ENCODE measurements at places on chromosomes 1 and 21.
A peak's percentile ranks its signal among the peaks of the same experiment; 100 is the strongest.

GRCh38 chr1:231629132-231629531, 2.5 kb downstream of the DISC1 start:
- DNase-seq: no peak

- no peak for DNase-seq
Observed at GRCh38 chr1:244362476-244362875, 89.2 kb downstream of the ADSS2 start.

- no peak for DNase-seq
Observed at GRCh38 chr1:97680894-97681293, 239.9 kb downstream of the DPYD start.

- DNase-seq: no peak
Observed at GRCh38 chr1:236159704-236160539, 17.6 kb downstream of the GPR137B start.

DNA sequence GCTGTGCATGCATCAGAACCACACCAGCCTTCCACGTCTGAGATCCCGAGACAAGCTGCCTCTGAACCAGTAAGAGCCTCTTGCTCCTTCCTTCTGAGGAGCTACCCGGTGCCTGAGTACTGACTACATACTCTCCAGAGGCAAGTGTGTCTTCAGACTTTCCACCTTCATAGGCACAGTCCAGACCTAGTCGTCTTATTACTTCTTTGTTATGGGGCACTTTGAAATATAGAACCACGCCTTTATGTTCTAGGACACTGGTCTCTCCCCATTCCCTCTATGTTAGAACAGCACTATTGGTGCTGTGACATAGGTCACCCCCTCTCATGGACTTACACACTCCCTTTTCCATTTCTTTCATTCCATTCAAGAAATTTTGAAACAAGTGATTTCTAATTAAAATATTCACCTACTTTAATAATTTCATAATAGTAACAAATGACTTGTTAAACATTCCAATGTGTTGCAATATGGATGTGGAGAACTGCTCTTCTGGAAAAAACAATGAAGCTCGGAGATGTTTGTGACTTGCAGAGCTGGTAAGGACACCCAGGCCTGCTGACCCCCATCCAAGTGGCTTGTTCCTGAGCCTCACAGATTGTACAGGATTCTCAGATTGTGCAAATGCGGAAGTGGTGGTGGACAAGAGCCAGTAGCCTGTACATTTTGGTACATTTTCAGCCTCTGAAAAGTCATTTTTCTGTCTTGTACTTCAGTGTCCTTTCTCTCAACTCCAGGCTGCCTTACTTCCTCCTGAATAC, 76.1 kb upstream of the SIPA1L2 start:
- DNase-seq: no peak

- DNase-seq: no peak
Observed at GRCh38 chr1:167472752-167473521, 45.4 kb downstream of the CD247 start.

GRCh38 chr1:7783178-7783711, 846 bp upstream of the PER3 start:
- no peak for DNase-seq

DNA sequence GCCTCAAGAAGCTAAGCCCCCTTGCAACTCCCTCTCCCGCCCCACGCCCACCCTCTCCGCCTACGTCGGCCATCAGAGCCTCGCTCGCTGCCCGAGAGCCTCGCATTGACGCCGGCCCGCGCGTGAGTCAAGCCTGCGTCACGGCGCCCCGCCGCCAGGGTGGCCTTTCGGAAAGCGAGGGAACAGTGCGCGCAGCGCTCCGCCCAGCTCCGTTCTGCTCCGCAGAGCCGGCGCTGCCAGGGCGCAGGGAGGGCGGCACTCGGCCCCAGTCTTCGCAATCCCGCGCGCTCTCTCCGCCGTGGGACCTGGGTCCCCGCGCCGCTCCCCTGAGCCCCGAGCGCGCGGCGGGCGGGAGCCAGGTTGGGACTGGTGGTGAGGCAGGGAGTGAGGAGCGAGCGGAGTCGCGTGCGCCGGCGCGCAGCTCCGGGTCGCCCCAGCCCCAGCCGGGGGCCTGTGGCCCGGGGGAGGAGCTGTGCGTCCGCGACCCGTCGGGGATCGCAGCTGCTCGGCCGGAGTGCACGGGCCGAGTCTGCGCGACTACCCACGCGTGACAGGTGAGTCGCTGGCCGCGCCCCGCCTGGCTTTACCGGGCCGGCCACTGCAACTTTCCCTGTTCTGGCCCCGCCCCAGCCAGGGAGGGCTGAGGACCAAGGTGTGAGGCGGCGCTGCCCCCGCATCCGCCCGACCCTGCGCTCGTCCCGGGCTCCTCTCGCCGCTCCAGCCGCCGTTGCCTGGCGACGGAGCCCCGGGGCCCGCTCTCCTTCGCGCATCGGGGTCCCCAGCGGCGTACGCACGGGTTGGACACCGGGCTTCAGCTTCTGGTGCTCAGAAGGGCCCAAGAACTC, at the start of gene SLC6A17:
TSS of gene SLC6A17 (plus strand) at position 165 of the 845 bp plus-strand sequence. CDS start 16,436 bp downstream, outside the sequence.
- DNase-seq: no peak

DNA sequence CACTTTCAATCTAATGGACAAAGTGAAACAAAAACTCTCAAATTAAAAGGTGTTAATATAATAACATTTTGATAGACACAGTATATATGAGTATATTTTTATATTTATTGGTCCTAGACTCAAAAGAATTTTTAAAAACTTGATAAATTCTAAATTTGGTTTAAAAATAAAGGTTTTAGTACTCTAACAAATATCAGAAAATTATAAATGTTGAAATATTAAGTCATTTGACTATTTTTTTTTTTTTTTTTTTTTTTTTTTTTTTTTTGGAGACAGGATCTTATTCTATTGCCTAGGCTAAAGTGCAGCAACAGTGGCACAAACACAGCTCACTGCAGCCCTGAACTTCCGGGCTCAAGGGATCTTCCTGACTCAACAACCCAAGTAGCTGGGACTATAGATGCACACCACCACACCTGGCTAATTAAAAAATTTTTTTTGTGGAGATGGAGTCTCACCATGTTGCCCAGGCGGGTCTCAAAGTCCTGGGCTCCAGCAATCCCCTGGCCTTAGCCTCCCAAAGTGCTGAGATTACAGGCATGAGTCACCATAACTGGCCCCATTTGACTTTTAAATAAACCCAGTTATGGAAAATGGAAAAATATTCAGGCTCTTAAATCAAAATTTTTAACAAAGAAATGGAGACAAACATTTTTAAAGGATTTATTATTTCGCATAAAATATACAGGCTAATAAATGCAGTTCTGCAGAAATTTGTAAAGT, 60.8 kb upstream of the RBM34 start:
- no peak for DNase-seq

GRCh38 chr1:200152336-200152735, 124.8 kb downstream of the NR5A2 start:
- DNase-seq: no peak

- no peak for DNase-seq
Observed at GRCh38 chr1:150152182-150152536, 2.4 kb downstream of the PLEKHO1 start.

DNA sequence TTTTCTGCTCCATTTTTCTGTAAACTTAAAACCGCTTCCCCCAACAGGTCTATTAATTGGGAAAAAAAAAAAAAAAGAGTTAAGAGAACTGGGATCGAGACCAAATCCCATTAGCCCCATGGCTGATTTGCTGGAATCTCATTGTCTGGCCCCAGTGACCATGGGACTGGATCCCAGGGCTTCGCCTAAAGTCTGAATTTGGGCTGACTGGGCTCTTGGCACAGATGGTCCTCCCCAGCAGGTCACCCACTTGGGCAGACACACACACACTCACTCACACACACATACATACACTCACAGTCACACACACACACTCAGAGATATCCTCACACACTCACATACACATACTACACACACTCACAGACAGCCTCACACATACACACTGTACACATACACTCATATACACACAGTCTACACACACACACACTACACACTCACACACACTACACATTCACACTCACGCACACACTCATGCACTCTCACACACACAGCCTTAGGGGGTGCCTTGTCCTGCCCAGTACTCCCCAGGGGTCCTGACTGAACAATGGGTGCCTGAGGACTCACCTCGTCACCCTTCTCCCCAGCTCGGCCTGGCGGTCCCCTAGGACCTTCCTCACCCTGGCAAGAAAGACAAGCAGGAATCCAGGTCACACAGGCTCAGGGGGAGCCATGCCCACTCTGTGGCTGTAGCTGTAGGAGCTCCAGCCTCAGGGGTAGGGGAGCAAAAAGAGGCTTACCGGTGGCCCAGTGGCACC, 7.5 kb downstream of the COL9A2 start:
- DNase-seq: no peak

DNA sequence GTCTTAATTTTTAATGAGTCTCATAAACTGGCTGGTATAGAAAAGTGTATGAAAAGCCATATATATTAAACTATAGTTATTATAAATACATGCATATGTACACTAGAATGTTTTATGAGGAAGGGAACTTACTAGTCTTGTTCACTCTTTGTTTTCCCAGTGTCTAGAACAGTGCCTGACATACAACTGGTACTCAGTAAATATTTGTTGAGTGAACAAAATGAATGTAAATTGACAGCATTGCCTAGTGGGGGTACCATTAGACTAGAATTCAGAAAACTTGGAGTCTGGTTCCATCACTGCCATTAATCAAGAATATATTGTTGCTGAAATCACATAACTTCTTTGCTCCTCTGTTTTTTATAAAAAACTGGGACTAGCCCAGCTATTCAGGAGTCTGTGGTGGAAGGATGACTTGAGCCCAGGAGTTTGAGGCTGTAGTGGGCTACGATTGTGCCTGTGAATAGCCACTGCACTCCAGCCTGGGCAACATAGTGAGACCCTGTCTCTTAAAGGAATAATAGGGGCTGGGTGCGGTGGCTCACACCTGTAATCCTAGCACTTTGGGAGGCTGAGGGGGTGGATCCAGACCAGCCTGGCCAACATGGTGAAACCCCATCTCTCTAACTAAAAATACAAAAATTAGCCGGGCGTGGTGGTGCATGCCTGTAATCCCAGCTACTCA, 51.1 kb downstream of the NFIA start:
- no peak for DNase-seq

GRCh38 chr1:10509809-10510509, 35.2 kb downstream of the PEX14 start:
- DNase-seq: no peak

GRCh38 chr1:64826991-64827390, 82.1 kb downstream of the RAVER2 start:
- DNase-seq: no peak

DNA sequence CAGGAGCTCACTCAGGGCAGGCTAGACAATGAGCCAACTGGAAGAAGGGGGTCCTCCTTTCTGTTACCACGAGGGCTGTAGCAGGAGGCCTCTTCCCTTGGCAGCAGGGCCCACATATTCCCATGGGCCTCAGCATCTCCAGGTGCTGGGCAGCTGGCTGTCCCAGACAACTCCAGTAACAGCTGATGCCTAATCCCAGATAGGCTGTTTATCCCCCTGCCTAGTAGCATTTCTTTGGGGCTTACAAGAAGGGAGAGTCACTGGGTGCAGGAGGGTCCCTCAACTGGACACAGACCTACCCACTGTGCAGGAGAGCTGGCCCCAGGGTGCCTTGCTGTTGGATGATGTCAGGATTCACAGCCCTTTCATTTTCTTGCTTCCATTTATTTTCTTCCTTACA, 278.2 kb downstream of the DSCAM start:
- DNase-seq: no peak

DNA sequence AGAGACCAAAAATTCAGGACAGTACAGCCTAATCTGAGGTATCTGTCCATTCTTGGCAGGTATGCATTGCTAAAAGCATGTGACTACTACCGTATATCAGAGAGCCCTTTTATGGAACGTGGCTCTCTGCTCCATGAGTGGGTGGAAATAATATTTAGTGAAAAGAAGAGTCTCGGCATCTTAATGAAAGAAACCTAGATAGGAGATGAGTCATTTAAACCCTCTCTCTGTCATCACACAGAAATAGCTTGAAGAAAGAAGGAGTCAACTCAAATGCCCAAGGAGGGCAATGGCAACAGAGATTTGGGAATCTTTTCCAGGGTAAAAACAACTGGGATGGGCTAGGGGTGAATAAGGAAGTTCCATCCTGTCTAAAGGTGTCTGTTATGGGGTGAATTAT, 528.2 kb downstream of the SMYD3 start:
- DNase-seq: no peak

DNA sequence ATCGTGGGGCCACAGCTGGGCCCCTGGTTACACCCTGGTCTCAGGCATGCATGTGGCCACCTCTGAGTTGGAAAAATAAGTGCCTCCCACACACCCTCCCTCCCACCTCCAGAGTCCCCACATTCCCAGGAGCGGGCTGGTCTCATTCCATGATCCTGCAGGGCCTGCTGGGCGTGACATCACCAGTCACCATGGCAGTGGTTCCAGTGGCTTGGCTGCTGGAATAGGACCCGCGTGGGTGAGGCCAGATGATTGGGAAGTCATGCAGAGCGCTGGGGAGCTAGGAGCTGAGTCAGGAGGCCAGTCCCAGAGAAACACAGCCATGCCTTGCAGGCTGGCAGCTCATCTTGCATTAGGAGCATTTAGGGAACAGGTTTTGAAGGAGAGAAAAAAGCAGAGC, 125.4 kb upstream of the TMEM51 start:
- DNase-seq: peak; percentile 69

DNA sequence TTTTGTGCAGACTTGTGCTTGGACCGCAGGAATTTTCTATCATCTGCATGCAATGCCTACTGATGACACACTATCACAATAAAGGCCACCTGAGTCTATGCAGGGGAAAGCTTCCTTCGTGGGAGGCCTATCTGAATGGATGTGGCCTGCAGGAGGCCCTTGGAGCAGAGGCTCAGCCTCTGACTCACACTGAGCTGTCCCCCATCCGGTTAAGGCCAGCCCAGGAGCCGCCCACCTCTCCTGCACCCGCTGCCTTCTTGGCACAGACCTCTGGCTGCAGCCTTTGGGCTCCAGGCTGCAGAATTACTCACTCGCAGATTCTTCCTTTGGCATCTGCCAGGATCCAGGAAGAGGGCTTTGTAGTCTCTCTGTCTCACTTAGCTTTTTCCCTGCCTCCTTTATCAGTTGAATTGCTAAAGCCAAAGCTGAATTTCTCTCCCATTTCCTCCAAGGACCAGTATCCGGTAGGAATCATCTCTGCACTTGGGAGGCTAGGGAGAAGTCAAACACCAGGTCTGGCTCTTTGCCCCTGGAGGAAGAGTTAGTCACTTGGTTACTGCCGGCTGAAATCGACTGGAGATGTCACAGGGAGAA, 65.1 kb upstream of the JUN start:
- no peak for DNase-seq

DNA sequence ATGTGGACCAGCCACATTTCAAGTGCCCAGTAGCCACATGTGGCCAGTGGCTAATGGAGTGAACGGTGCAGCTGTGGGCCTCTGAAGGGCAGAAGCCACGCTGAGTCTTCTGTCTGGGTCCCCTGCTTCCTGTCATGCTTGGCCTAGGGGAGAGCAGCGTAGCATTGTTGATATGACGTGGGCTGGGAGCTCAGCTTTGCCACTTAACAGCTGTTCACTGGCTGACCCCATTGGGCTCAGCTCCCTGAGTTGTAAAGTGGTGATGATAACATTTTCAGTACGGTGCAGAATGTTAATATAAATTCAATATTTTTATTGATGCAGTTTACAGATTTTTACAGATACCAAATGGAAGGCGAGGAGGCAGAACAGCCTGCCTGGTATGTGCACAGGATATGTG, 4.5 kb downstream of the PODN start:
- DNase-seq: no peak

- no peak for DNase-seq
Observed at GRCh38 chr1:204263254-204263910, 49.6 kb upstream of the GOLT1A start.
